A549 treated with CORT108297 at 1 μM for 4 hours (cell line): ENCODE measurements at places on chromosomes 13 and 19. TPM values are rescaled to one million over a fixed set of nuclear protein-coding genes. Genes with fewer than 3 reads are reported as not detected.

Gene ZNF606
- 1.9 to 3.3 TPM (median 2.4 TPM) in 5 replicates for total RNA-seq

Gene CGB1
- total RNA-seq = 0.13 to 1.3 TPM (median 0.20 TPM) in 3 of 5 replicates, not detected in the others

Gene KLHL1
- total RNA-seq = not detected in 5 replicates

Gene ZNF823
- 1.9 to 3.1 TPM (median 2.7 TPM) in 5 replicates for total RNA-seq

Gene PTGIR
- total RNA-seq = 0.08 to 0.22 TPM (median 0.09 TPM) in 3 of 5 replicates, not detected in the others

Gene ZNF738
- 0.65 to 1.3 TPM (median 0.96 TPM) in 5 replicates for total RNA-seq
